ENCODE measurements at places on chromosomes 7 and 10.

- no peak for DNase-seq
Observed at GRCh38 chr7:92331508-92331907, 85.7 kb downstream of the ANKIB1 start.

DNA sequence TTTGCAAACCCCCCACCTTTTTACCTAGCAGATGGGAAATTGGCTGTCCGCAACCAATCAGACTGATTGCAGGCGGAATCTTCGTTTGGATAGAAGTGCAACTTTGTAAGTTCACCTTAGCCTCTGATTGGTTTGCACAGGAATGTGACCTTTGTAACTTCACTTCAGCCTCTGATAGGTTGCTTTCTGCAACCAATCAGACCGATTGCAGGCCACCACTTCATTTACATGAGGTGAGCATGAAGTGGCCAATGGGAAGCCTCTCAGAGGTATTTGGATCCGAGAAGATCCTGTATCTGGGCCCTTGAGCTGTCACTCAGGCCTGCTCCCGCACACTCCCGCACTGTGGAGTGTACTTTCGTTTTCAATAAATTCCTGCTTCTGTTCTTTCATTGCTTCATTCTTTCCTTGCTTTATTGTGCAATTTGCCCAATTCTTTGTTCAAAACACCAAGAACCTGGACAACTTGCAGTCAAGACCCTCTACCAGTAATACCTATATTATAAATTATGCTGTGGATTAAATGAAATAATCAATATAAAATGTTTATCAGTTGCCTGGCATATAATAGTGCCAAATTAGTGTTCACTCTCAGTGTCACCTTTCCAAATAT lies 491.4 kb downstream of the PLXNA4 start:
- DNase-seq, result no peak

GRCh38 chr10:123997486-123998196 lies 95.8 kb downstream of the CHST15 start:
- no peak for DNase-seq

GRCh38 chr7:88268051-88268450 lies 38.6 kb downstream of the STEAP4 start:
- DNase-seq, result no peak

- DNase-seq, result no peak
Observed at GRCh38 chr10:11439523-11440053, 171.9 kb downstream of the USP6NL start.

- DNase-seq, result no peak
Observed at GRCh38 chr7:137577184-137577583, 233.7 kb upstream of the PTN start.

DNA sequence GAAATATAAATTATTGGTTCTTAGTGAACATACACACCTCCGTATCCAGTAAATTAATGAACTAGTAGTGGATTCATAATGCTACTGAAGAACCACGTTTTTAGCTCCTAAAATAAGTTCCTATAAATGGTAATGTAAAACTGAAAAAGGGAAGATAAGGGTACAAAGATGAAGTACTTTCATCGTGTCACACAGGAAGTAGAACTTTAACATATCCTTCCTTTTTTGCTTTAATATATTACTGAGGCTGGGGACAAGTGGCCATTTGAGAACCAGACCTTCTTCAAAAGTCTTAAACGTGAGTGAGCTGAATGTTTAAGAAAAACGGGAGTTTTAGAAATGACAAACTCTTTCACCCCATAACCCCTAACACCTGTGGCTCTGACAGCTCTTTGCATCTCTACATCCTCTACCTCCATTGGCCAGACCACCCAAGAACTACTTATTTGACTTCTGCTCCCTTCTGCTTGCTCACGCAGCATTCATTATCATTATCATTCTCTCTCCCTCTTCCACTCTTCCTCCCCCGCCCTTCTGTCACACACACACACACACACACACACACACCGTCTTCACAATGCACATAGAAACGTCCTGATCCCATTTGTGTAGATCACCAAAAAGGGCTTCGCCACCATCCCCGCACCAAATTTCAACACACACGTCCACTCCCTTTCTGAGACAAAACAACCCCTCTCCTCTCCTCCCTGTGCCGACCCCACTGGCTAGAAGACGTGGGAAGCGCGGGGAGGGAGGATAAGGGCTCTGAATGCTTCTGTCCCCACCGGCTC lies 677 bp downstream of the SKAP2 start:
- no peak for DNase-seq

DNA sequence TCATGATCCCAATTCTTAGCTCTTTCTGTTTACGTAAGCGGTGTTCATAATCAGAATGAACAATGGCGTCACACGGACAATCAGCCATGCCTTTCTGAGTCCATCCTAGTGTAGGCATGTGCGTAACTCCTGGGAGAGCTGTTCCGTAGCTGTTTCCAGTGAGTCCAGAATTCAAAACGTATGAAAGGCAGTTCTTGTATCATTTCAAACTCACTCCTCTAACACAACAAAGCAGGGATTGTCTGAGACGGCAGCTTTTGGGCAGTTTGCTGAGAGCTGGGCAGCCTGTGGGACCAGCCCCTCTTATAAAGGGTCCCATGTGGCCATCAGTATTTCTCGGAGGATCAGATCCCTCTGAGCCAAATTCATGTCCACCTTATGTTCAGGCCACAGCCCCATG lies 43.4 kb downstream of the PSPH start:
- DNase-seq, result peak; percentile 70

DNA sequence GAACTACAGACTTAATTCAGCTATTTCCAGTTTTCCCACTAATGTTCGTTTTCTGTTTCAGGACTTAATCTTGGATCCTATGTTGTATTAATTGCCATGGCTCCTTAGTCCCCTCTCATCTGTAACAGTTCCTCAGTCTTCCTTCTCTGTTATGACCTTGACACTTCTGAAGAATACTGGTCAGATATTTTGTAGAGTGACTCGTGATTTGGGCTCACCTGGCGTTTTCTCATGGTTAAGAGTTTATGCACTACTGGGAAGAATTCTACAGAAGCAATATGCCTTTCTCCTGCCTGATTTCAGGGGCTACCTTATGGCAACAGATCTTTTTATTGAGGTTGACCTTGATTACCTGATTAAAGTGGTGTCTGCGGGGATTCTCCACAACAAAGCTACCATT lies 239.4 kb downstream of the CHCHD3 start:
- DNase-seq, result no peak

- no peak for DNase-seq
Observed at GRCh38 chr10:30803892-30804322, 174.4 kb upstream of the LYZL2 start.

DNA sequence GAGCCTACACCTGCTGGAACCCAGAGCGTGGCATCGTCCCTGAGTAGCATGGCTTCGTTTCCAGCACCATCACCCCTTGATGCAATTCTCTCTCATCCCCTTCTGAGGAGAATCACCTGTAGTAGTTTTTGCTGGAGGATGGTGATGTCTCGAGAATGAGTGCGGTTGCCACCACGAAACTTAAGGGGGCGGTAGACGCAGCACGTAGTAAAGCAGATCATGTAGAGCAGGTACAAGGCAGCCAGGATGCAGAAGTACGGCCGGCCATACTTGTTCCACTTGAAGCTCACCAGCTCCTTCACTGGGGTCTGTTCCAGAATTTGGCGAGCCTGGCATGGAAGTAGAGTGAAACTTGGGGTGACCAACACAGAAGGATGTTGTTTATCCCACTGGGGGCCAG lies 8.1 kb downstream of the TRPV5 start:
- no peak for DNase-seq

- no peak for DNase-seq
Observed at GRCh38 chr7:8441106-8441965, 7.9 kb downstream of the NXPH1 start.

DNA sequence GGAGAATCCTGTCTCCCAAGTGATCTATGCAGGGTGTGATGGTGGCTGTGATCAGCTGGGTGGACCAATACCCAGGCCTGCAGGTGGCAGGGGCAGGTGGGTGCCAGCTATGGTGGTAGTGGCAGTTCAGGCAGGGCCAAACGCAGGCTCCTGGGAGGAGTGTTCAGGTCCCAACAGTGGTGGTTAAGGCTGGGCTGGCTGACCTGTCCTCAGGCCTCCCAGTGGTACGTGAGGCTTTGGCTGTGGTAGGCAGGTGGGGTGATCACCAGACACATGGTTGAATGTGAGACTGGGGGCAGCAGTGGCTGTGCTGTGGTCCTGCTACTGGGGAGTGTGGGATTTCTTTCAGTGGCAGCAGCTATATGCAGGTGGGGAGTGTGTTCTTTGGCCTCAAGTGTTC lies 126.7 kb upstream of the STARD3NL start:
- DNase-seq, result no peak

- no peak for DNase-seq
Observed at GRCh38 chr10:132722394-132723329, 63.3 kb downstream of the NKX6-2 start.

DNA sequence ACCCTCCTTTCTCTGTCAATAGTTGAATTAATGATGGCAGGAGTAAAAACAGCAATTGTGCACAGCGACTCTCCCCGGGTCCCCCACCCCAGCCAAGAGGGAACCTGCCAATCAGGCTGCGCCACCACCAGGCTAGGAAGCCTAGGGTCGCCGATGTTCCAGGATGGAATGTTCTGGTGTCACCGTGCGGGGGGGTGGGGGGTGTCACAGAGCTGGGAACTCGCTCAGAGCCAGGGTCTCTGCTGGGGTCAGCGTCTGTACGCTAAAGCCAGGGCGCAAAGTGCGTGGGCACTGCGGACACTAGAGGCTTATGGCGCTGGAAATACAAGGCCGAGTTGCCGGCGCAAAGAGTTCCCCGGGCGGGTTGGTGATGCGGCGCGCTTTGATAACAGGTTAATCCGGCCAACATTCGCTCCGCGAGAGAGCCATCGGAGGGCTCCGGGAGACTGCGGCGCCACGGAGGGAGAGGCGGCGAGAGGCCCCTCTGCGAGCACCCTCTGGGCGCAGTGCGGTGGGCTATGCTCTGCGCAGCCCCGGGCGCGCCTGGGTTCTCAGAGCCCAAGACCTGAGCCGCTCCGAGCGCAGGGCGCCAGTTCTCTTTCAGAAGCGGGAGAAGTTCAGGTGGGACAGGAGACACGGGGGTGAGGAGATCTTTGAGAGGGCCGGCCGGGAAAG lies 192.3 kb downstream of the EMX2 start:
- no peak for DNase-seq

GRCh38 chr7:54946271-54946670 lies 72.5 kb upstream of the EGFR start:
- no peak for DNase-seq

DNA sequence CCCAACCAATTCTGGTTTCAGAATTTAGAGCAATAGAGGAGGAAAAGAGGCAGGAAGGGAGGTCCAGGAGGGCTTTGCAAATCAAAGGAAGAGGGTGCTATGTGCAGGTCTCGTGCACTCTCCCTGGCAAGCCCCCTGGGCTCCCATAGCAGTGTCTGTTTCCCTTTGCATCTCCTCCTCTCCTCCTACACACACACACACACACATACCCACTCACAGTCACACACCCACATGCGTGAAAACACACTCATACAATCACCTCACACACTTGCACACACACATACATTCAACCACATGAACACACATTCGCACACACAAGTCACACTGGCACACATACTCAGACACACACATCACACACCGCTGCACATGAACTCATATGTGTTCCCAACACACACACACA lies 105.3 kb downstream of the OAT start:
- no peak for DNase-seq

GRCh38 chr10:87761153-87761552 lies 56.9 kb downstream of the ATAD1 start:
- no peak for DNase-seq

GRCh38 chr10:112126901-112127300 lies 56.7 kb downstream of the GPAM start:
- DNase-seq, result no peak

DNA sequence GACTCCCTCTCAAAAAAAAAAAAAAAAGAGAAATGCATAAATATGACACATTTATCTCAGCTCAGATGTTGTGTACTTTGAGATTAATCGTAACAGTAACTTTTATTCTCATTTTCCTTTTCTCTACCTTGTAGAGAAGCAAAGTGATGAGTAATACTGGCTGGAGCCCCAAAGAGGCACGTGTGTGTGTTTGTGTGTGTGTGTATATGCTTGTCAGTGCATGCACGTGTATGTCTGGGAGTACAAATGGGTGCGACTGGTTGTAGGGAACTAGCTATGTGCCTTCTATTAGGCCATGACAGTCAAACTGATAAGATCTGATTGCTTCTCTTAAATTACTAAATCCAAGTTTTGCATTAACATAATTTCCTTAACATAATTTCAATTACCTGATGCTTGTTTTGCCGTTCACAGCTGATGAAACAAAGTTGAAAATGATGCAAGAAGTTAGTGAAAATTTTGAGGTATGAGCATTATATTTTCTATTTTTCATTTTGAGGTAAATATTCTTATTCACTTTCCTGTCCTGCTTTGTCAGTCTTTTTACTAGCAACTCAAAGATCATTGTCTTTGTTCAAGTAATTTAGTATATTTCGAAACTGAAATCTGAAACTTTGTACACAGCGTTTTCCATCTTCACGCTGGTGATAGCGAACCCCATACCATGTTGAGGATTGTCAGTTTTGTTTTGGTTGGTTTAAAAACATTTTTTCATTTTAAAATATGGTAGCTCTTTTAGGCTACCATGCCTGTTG lies 3.4 kb downstream of the TRRAP start:
- no peak for DNase-seq
